ENCODE measurements at places on chromosomes 7 and 10. TPM values are rescaled to one million over a fixed set of nuclear protein-coding genes. Genes with fewer than 3 reads are reported as not detected.

DNA sequence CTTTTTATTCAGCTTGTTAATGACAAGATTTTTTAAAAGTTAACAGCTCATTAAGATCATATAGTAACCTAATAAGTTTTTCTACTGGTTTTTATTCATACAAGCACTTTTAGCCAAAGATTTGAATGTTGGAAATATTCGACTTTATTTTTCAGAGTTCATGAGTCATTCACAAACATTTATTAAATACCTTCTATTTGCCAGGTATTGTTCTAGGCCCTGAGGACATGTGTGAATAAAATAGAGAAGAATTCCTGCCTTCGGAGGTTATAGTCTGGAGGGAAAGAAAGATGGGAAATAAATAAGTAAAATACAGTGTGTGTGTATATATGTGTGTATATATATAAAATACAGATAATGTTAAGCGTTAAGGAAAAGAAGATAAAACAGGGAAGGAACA lies 31.5 kb downstream of the BTAF1 start:
- no peak for DNase-seq

MYOZ1 gene
- total RNA-seq: 1.9 TPM

DNA sequence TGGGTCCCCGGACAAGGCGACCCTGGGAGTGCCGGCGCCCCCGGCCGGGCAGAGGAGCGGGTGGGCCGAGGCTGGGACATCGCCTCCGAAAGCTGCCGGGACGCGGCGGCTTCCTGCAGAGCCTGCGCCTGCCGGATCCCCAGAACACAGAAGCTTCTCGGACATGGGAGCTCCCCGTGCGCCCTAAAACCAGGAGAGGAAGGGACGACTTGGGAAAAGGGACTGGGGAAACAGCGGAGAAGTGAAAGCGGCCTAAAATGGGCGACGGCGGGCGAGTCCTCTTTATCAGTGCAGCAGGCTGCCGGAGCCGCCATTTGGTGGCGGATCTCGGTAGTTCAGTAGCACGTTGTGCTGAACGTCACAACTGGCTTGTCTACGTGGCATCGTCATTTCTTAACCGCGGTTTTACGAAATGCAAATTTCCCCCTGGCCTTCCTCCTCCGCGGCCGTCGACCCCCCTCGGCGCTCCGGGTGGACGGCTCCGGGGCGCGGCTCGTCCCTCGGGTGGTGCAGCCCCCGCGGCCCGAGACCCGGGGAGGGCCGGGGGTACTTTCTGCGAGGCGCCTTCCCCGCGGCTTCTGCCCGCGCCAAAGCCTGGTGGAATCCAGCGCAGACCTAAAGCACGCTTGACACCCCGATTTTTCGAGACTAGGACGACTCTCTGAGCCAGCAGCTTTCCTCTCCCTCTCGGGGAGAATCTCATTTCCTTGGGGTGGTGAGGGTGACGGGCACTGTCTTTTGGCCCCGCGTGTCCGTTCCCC lies 9.9 kb upstream of the SPAG6 start:
- no peak overlapping the region for H3K27ac ChIP-seq
- H3K27me3 ChIP-seq: peaks cover 100% of the 10 kb centered on the region
- H3K4me3 ChIP-seq: peak overlapping the region; percentile 45
- H3K36me3 ChIP-seq: no peaks in the 10 kb centered on the region
- H3K4me1 ChIP-seq: peaks cover 25% of the 10 kb centered on the region

DNA sequence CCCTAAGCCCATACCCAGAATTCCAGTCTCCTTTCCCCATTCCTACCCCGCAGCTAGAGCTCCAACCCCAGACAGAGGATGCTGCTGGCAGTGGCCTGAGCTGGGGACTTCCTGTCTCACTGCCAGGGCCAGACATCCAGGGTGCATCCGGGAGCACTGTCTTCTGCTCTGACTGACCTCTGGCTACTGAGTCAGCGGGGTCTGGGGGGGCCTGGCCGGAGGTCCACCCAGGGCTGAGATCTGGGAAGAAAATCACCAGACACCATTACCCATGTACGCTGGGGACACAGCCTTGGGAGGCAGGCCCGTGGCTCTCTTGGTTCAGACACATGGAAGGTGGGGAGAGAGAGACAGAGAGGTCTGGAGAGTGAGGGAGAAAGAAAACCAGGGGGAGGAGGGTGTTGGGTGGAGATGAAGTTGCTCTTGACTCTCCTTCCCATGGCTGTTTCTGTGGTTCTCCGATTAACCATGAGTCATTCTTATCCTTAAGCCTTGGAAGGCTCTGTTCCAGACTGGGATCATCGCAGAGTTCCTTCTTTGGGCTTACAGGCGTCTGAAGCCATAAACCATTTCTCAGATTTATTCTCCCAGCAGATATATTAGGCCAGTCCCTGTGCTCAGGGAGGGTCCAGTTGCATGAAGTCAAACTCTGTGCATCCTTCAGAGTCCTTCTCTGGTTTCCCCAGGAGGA lies 23.6 kb downstream of the TSPAN15 start:
- no peaks in the 10 kb centered on the region for H3K27me3 ChIP-seq
- H3K36me3 ChIP-seq: no peaks in the 10 kb centered on the region
- H3K27ac ChIP-seq: no peak overlapping the region
- H3K4me1 ChIP-seq: no peaks in the 10 kb centered on the region

DNA sequence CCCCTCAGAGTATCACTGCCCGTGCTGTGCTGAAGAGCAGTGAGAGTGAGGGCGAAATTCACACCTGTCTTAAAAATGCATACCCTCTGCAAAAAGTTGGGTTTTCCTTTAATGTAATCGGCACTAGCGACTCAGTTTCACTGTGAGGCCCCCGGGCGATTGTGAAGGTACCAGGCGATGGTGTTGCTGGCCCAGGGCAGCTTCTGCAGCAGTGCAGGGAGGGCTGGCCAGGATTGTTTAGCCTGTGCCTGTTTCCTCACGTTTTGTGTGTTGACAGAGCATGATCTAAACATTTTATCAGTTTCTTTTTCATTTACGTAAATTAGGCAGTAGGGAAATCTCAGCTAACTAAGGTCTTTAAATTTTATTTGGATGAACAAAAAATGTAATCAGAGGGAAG lies 13.3 kb downstream of the ZNF862 start:
- no peaks in the 10 kb centered on the region for H3K36me3 ChIP-seq
- no peak overlapping the region for H3K27ac ChIP-seq
- DNase-seq: no peak
- H3K4me3 ChIP-seq: no peak overlapping the region
- peaks cover 21% of the 10 kb centered on the region for H3K4me1 ChIP-seq
